ENCODE measurements at places on chromosomes 6 and 20.

- DNase-seq, result no peak
Measured at GRCh38 chr6:143410859-143411270, 39.6 kb downstream of the ADAT2 start.

GRCh38 chr20:62282877-62283503 lies 19.8 kb upstream of the ADRM1 start:
- no peak for DNase-seq

DNA sequence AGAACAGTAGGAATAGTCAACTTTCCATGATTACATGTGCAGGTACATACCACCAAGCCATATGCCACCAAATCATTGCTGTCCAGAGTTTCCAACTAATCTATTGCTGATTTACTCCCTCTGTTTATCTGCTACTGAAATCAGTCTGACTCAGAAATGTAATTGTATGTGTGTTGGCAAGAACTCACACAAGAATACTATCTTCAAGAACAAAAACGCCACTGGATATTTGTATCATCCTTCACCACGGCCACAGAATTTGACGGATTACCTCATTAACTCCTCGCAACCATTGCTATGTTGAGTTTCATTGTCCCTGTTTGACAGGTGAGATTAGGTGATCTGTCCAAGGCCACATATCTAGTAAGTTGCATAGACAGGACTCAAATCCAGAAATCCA lies 159.2 kb downstream of the GMPR start:
- DNase-seq, result no peak

DNA sequence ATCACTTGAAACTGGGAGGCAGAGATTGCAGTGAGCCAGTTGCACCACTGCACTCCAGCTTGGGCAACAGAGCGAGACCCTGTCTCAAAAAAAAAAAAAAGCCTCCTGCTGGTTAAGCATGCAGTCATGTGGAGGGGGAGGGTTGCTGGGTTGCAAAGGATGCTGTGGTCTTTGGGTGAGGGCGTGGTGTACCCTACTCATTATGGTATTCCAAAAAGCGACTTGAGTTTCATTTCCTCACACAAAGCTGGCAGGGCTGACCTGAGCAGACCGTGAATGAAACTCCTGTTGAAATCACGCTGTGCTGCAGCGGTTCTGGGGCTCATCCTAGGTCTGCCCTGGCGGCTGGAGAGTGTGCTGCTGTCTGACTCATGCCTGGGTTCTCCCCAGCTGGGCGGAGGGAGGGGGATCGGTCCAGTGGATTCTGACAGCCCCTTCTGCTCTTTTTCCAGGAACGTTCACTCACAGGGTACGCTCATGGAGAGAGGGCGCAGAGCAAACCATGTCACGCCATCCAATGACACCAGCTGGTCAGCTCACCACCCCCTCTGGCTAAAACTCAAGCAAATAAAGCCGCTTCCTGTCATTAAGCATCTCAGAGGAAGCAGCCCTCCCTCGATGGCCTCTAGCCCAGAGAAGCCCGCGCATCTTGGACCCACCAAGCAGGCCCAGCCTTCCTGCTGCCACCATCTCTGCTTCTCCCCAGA lies 166.2 kb downstream of the SCML4 start:
- DNase-seq, result no peak

- DNase-seq, result no peak
Measured at GRCh38 chr6:5326022-5326641, 64.8 kb downstream of the FARS2 start.

DNA sequence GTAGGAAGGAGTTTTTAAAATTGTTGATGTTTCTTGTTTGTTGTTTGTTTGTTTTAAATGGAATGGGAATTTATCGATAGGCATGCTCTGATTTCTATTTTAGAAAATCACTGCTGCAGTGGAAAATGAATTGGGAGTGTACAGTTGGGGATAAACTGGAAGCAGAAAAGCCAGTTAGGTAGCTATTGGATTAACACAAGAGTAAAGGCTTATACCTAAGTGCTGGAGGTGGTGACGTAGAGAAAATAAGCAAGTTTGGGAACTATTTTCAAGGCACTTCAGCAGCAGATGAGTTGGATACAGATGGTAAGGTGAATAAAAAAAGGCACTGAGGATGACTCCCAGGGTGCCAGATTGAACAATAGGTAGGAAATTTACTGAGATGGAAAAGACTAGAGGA lies 164.9 kb downstream of the PLCB4 start:
- no peak for DNase-seq

DNA sequence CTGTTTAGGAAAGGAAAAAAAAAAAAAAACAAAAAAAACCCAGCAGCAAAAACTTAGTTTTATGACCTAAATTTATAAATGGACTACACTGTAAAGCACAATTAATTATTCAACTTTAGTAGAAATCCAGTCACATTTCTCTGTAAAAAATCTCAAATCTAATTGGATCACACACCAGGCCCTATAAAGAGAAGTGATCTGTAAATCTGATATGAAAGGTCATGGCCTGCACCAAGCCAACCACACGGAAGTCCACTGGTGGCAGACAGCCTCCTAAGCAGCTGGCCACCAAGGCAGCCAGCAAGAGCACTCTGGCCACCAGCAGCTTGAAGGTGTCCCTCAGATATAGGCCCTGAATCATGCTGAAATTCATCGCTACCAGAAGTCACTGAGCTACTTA lies 131.6 kb downstream of the HFE start:
- DNase-seq, result no peak

- no peak for DNase-seq
Measured at GRCh38 chr6:159493898-159494585, 199.0 kb downstream of the SOD2 start.

DNA sequence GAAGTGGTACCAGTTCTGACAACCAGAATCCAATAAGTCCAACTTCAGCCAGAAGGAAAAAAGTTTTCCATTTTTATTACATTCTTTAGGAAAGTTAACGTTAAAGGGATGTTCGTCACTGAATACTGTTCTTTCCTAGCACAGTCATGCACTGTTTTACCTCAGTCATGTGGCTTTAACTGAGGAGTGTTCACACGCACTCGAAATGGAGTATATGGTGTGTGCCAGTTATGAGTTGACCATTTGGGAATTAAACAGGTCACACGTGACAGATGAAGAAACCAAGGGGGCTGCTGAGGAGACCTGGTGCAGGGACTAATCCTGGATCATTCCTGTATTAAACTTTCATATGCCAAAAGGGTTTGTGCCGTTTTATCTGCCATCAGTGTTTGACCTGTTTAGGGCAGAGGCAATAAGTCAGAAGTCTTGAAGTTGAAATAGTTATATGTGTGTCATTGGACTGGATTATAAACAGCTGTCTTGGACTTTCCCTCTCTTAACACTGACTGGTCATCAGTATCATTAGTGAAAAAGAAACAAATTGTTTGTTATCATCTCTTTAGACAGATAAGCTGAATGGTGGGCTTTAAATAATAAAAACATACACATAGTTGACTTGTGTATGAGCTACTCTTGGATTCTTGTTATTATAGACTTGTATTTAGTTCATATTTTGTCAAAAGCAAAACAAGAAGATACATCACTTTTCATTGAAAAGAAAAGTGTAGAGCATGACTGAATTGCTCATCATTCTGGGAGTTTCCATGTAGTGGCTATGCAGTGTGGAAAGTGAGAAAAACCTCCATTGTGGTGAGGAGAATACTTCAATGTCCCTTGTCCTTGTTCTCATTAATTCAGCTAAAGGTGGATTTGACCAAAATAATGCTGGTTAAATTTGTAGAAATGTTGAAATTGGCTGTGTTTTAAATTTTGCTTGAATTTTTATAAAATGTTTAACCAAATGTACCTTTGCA lies 123.5 kb upstream of the SAMD5 start:
- DNase-seq, result no peak

Measured in hematopoietic multipotent progenitor cell treated with erythropoietin and hydrocortisone succinate and interleukin-3 and kit ligand, for 17 days (in vitro differentiated cells).